NT2/D1 (cell line): ENCODE measurements at places on chromosomes 1 and 21.

- DNase-seq: no peak
Measured at GRCh38 chr1:47399846-47400155, 16.3 kb upstream of the FOXE3 start.

DNA sequence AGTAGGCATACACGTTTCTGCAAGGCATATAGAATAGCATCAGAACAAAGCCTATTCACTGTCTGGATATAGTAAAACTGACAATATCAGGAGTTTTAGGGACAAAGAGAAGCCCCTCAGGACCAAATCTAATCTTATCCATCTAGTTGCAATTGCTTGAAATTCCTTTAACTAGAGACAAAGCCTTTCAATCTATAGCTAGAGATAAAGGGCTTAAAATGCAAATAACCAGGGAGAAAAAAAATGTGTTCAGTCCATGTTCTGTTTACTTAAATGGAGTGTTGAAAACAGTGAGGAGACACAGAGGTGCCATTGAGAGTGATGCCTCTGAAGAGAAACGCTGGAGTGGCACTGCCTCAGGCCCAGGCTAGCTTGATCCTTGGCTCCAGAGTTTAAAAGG is 286.1 kb downstream of the DPYD start:
- DNase-seq: no peak

GRCh38 chr1:174605198-174605597 is 157.4 kb downstream of the GPR52 start:
- DNase-seq: no peak

DNA sequence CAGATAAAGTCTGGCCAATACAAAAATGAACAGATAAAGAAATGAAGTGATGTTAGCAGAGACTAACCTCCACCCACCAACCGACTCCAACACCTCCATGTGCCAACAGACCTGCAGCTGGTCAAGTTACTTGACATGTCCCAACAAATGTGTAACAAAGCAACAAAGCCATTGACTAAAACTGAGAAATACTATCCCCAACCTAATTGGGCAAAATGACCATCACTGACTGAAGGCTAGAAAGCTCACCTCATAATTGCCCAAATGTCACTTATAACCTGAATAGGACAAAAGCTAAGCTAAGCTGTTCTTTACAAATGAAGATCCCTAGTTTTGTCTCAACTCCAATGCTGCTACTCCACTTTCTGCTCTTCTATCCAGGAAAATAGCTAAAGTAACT is 7.5 kb downstream of the KDM5B start:
- no peak for DNase-seq

DNA sequence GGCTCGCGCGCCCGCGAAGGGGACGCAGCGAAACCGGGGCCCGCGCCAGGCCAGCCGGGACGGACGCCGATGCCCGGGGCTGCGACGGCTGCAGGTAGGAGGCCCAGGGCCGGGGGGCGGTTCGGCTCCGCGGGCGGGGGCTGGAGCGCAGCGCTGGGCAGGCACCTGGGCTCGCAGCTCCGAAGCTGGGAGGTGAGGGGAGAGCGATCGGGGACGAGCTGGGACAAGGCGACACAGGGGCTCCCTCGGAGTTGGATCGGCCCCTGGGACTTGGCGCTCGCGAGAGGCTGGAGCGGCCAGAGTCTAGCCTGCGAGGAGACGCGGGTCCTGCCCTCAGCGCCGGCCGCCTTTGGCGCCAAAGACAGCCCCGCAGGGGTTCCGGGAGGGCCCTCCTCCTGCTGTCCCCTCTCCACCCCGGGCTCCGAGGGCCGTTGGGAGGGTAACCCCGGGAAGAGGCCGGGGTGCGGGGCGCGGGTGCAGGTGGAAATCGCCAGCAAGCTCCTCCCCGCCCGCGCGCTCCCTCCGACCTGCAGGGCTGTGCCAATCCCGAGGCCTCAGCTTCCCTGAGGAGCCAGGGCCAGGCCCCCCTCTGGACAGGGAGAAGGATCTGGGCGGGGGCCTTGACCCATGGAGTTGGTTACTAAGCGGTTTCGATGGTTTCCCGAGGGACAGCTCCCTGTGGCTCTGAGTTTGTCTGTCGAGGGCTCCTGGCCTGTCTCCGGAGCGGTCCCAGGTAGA is 401 bp downstream of the TP73 start:
- no peak for DNase-seq

DNA sequence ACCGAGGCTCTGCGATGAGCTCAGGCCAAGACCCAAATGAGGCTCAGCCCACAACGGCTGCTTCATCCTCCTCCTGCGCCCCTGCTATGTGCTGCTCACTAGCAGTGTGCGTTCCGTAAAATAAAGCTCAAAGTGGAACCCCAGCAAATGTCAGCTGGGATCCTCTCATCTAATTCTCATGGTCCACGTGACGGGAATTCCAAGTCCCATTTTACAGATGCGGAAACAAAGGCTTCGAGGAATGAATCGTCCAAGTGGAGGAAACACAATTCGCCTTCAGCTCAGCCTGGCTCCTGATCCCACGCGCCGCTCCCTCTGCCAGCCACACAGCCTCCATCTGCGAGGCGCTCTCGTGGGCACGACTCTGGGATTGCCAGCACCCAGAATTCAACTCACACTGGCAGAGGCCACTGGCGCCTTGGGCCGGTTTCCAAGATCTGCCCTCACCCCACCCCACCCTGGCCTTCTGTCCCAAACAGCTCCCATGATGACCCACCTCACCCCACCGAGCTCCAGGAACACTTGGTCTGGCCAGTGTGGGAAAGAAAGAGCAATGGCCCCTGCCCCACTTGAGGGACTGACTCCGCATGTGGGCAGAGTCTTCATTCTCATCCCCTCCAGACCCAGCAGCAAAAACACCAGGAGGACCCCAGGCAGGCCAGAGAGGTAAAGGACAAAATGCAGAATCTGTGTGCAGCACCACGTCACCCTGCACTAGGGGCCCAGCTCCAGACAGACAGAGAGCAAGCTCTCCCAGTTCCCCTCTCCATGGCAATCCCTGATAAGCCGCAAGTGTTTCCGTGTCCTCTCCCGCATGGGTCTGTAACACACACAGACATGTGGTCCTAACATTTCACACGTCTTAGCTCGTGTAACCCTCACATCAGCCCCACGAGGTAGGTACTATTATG is 10.5 kb downstream of the CASZ1 start:
- no peak for DNase-seq

DNA sequence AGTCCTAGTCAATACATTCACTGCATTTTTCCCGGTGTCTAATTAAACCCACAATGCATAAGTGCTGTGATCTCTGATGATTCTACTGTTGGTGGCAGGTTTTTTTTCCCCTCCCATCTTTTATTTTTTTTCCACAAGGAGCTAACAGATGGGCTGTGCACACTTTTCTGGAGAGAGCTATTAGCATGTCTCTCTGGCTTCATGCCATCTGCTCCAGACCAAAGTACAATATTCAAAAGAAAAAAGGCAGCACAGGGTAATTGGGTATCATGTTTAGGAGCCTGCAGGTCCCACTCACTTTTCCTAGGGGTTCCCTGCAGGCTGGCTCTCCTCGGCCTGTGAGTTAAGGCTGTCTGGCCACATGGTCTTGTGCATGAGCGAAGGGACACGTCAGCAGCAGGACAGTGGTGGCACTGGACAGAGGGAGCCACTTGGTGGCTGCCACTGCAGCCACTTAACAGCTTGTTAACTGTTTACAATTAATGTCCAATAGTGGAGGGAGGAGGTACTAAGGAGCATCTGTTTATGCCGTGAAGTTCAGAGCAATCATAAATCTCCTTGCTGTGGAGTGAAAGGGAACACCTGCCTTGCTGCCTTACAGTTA is 53.5 kb upstream of the C8B start:
- DNase-seq: no peak

DNA sequence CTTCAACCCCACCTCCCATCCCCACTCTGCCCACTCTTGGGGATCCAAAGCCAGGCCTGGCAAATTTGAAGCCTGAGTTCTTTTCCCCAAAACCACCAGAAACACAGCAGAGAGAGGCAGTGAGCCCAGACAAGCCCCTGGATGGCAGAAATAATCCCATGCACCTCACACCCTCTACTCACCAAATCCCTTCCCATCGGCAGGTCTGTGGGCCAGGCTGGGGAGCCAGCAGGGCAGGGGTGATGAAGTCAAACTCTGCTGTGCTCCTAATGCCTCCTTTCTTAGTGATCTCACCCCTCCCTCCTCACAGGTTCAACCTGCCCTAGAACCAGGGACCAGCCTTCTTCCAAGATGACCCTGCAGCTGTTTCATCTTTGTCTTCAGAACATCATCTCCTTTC is 72.4 kb downstream of the GLIS1 start:
- no peak for DNase-seq

DNA sequence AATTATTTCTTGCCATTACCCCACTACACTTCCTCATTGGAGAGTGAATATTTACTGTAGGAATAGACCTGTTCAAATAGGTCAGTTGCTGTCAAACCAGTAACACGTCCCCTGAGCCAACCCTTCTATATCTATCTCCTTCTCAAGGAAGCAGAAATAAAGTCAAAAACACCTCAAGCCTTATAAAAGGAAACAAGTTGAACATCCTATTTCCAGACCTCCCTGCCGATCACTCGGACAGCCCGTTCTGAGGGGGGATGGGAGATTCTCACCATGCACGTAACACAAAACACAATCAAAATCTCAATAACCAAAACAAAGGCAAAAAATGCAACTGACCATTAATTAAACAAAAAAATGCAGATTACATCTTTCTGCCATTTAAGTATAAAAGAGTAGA is 121.5 kb upstream of the KRTAP19-8 start:
- no peak for DNase-seq

GRCh38 chr21:28738882-28739281 is 253.8 kb downstream of the LTN1 start:
- no peak for DNase-seq

GRCh38 chr1:102566182-102566581 is 542.1 kb downstream of the COL11A1 start:
- no peak for DNase-seq

DNA sequence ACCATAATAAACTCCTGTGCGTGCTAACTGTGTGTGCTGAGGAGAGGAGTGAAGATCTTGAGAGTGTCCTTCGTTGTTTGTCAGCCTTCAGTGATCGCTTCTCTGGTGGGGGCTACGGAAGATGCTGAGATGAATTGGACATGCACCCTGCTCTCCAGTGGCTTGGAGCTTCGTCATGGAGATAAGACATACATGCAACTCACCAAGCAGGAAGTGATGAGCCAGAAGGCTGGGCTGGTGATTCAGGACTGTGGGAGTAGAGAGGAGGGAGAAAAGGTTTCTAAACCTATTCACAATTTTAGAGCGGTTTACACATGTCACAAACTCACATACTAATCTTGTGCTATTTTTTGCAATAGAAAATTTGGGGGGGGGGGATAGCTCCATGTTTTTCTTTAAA is 128.9 kb upstream of the ADAR start:
- DNase-seq: no peak

- no peak for DNase-seq
Measured at GRCh38 chr1:116887212-116887611, 22.5 kb upstream of the PTGFRN start.

DNA sequence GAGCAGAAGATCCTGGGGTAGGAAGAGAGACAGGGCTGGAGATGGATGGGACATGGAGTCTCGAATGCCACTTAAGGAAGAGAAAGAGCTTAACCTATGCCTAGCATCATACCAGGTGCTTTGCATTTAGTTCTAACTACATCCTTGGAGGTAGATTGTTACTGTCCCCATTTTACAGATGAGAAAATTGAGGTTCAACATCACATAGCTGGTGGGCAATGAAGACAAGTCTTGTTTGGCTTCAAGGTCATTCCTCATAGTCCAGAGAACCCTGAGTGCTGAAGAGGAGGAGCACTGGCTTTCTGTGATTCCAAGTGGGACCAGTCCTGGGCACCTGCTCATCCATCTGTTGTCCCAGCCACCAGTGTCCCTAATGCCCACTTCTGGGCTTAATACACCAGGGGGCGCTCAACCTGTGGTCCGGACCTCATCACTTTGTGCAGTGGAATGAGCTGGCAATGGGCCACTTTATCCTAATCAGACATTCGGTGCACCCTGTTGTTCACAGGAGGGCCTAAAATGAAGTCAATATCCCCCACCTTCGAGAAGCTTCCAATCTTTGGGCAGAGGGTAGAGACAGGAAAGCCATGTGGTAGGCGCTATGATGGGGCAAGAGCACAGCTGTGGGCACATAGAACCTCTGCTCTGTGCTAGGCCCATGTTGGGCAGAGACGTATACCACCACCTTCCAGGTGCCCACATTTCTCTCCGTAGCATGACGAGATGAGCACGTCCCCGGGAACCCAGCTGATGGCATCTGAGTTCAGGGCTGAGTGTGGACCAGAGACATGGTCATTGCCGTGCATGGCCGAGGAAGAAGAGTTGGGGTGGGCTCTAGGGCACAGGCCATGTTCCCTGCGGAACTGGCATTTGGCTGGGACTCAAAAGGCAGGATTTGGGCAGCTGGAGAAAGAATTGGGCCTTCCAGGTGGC is 9.2 kb downstream of the RPS6KA1 start:
- DNase-seq: no peak

DNA sequence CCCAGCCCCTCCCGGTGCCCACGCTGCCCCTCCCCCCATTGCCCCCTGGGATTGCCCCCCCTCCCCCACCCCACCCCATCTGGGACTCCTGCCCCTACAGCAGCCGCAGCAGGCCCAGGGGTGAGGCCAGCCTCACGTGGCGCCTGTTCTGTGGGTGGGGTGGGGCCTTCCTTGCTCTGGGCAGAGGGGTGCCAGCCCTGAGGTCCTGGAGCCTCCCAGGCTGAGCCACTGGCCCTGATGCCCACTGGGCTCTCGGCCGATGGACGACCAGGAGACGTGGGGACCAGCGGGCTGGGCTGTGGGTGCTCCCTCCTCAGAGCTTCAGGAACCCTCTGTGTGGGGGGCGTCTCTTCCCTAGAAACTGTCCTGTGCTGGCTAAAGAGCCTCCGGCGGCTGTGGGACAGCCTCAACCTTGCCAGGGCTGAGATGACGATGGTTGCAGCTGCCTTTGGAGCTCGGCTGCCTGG is 5.8 kb upstream of the C1orf159 start:
- DNase-seq: no peak

DNA sequence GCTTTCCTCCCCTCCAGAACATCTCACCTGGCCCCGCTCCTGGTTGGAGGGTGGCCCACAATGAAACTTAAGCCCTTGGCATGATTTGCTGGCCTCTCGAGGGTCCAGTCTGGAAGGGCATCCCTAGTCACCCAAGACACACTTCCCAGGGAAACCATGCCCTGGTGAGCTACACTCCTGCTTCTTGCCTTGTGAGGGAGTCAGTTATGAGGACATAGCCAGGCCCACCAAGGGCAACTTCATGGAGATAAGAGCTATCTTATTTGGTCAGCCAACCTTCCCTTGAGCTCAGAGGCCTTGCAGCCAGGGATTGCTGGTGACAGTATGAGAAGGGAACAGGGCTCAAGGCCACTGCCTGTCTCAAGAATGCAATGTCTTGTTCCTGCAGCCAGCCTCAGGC is 9.7 kb downstream of the TNR start:
- DNase-seq: no peak

DNA sequence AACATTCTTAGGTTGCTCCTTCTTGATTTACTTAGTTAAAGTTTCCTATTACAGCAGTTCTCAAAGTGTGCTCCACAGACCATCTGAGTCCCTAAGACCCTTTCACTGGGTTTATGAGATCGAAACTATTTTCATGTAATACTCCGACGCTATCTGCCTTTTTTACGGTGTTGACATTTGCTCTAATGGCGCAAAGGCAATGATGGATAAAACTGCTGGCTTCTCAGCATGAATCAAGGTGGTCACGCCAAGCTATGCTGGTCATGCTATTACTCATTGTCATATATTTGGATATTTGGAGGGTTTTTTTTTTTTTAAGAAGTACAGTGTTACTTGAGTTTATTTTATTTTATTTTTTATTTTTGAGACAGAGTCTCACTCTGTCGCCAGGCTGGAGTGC is 235.1 kb downstream of the KIF26B start:
- DNase-seq: no peak
